PC-3 (cell line): ENCODE measurements at places on chromosomes 3 and 15.

- DNase-seq, result peak; percentile 81
Observed at GRCh38 chr3:50238549-50239026, 2.6 kb downstream of the GNAI2 start.

GRCh38 chr3:23949784-23950183, 4.7 kb downstream of the NR1D2 start:
- DNase-seq, result peak; percentile 31

DNA sequence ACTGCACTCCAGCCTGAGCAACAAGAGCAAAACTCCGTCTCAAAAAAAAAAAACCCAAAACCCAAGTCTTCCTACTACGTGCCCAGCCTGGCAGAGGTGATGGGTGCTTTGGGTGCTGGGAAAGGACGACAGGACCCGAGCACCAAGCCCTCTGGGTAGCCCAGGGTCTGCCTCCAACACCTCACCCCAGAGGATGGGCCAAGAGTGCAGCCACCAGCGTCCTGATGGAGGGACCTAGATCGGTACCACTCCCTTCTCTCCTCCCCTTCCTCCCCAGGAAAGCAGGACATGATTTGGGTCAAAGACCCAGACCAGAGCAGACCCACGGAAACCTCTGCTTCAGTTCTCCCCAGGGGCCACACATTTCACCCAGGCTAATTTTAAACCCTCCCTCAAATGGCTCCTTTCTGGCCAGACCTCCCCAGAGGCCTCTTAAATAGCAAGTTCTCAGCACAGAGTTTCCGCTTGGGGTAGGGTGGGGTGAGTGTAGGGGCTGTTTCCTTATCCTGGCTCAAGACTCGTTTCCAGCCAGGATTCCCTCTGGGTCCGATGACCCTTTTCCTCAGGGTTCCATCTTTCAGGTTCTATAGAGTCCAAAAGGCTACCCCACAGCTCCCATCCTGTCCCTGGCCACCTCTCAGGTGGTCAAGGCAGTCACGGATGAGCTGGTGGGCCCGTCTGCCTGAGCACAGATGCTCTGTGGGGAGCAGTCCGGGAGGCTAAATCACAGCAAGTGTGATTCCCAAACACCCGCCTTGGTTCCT, 20.5 kb downstream of the RBPMS2 start:
- DNase-seq, result no peak

- DNase-seq, result peak; percentile 60
Observed at GRCh38 chr15:90903733-90904536, 833 bp downstream of the MAN2A2 start.

- DNase-seq, result no peak
Observed at GRCh38 chr15:32737304-32737703, 19.5 kb downstream of the GREM1 start.

- no peak for DNase-seq
Observed at GRCh38 chr15:40731034-40731433, 24.0 kb downstream of the RMDN3 start.

- peak; percentile 61 for DNase-seq
Observed at GRCh38 chr15:70722266-70723121, 40.9 kb downstream of the UACA start.

DNA sequence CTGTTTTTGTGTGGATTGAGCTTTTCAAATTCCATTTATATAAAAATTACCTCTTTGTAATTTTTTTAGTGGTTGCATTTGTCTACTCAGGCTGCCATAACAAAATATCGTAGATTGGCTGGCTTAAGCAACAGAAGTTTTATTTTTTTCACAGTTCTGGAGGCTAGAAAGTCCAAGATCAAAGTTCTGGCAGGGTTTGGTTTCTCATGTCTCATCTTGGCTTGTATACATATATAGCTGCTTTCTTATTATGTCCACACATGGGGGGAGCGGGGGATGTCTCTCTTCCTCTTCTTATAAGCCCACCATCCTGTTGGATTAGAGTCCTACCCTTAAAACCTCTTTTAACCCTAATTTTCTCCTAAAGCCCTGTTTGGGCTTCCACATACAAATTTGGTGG, 28.5 kb downstream of the MGA start:
- DNase-seq, result no peak

DNA sequence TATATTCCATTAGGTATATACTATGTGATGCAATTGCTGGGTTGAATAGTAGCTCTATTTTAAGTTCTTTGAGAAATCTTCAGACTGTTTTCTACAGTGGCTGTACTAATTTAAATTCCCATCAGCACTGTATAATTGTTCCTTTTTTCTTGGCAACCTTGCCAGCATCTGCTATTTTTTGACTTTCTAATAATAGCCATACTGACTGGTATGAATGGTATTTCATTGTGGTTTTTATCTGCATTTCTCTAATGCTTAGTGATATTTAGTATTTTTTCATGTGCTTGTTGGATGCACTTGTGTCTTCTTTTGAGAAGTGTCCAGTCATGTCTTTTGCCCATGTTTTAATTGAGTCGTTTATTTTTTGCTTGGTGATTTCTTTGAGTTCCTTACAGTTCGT, 145.1 kb upstream of the PLSCR5 start:
- peak; percentile 24 for DNase-seq
